ENCODE measurements at places on chromosomes 16 and 17. TPM values are rescaled to one million over a fixed set of nuclear protein-coding genes. Genes with fewer than 3 reads are reported as not detected.

CDRT15 gene
- not detected for total RNA-seq

DNA sequence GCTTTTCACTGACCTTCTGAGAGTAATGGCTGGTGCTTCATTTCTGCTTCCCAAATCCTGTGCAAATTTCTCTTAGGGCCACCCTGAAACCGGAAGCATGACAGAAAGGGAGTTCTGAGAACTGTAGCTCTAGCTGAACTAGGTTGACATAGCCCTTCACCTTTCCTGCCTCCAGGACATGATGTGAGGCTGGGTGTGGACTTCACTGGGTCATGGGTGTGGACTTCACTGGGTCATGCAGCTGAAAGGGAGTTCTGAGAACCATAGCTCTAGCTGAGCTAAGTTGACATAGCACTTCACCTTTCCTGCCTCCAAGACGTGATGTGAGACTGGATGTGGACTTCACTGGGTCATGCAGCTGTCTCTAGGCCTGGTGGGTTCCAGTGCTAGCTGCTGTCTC, 54.3 kb upstream of the NLRP1 start:
- DNase-seq = no peak

ABCA8 gene
- total RNA-seq = 75.9 TPM

CDH11 gene
- total RNA-seq = 45.2 TPM

- DNase-seq = no peak
These were observed 19.1 kb downstream of the GSPT1 start for GRCh38 chr16:11896486-11897176.

GRCh38 chr17:31493656-31494155, 102.2 kb downstream of the RAB11FIP4 start:
- DNase-seq = no peak

TBC1D3I gene
- 1.7 TPM for total RNA-seq

GRCh38 chr16:70534971-70535370, 11.4 kb downstream of the SF3B3 start:
- DNase-seq = no peak

DNA sequence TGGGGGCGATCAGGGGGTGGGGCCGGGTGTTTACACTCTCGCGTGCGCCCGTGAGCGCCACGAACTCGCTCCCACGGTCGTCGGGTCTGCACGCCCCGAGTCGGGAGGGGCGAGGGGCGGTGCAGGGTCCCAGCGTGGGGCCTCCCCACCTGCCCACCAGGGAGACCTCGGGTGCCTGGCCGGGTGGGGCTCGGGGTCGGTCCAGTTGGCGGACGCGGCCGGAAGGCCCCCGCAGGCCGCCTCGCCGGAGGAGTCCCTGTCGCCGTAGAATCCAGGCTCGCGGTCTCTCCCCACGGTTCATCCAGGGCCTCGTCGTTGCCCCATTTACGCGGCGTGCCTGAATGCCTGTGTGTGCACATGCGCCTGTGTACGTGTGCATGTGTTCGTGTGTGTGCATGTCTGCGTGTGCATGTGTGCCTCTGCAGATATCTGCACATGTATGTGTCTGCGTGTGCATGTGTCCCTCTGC, 510 bp upstream of the RAB40B start:
- DNase-seq = no peak

DNA sequence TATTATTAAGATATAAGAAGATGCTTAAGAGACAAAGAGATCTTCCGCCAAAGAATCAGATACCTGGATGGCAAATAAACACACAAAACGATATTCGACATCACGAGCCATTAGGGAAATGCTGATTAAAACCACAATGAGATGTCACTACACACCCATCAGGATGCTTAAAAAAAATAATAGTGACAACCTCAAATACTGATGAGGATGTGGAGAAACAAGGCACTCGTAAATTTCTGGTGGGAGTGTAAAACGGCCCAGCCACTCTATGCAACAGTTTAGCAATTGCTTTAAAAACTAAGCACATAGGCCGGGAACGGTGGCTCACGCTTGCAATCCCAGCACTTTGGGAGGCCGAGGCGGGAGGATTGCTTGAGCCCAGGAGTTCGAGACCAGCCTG, 39.4 kb downstream of the TBC1D16 start:
- no peak for DNase-seq

MFAP4 gene
- total RNA-seq = 205 TPM

Data from vagina (tissue), 2 donors.